CD4-positive, alpha-beta T cell (primary cell): ENCODE measurements at places on chromosomes 2 and 18.

DNA sequence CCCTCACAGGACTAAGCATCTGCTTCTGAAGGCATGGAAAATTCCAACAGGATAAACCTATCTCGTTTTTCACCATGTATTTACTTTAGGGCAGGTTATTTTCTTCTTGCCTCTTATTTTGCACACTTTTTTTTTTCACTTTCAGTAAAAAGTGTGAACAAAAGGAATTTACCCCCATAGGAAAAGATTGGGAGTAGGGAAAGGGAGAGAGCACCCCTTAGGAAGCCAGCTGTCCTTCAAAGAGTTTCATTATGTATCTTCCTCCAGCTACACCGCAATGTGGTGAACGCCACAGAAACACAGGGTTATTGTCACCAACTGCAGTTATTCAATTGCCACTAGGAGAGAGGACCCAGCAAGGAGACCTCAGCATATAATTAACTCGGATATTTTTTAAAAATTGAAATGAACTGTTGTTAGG, 286.2 kb upstream of the VRK2 start:
- no peak for DNase-seq

DNA sequence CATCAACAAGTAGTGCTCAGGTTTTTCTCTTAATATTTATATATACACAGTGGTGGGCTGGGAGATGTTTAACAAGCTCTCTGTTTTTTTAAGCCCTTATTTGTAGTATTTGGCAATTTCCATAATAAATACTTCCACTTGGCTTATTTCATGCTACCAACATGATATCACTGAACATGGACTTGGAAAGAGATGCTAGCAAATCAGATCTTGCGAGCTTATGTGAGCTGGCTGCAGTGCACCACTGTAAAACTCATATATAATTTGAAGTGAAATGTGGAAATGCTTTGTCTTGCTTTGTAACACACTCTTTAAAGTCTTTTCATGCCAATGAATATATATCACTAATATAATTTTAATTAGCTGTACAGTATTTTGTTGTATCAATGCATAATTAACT, 155.7 kb downstream of the ALK start:
- DNase-seq = no peak

GRCh38 chr2:212421556-212422334, 116.9 kb downstream of the ERBB4 start:
- no peak for DNase-seq

DNA sequence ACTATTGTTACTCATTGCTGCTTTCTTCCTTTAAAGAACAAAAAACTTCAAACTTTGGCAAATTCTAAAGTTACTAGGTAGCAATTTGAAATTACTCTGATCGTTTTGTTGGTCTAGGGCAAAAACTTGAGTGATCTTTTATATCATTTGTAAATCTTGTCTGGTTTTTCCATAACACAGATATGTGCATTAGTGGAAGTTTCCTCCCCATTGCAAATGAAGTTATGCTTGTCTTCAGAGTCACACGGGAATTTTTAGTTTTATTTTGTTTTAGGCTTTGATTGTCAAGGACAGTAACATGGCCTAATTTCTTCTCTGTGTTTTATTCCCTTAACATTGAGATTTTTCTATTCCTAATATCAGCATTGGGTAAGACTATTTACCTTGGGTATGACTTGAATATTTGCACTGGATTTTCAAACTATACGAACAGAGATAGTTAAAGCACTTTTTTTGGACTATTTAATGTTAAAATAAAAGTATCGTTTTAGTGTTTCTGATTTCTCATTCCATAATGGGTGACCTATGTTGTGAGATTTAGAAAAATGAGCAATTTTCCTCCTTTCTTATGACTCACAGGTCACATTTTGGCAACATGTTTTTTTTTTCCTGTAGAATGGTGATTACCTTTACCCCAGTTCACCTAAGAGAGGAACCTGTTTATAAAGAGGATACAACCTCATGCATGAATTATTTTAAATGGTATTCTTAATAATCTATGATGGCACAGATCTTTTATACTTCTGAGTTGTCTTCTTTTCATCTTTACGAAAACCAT, 65.0 kb downstream of the BABAM2 start:
- no peak for DNase-seq

DNA sequence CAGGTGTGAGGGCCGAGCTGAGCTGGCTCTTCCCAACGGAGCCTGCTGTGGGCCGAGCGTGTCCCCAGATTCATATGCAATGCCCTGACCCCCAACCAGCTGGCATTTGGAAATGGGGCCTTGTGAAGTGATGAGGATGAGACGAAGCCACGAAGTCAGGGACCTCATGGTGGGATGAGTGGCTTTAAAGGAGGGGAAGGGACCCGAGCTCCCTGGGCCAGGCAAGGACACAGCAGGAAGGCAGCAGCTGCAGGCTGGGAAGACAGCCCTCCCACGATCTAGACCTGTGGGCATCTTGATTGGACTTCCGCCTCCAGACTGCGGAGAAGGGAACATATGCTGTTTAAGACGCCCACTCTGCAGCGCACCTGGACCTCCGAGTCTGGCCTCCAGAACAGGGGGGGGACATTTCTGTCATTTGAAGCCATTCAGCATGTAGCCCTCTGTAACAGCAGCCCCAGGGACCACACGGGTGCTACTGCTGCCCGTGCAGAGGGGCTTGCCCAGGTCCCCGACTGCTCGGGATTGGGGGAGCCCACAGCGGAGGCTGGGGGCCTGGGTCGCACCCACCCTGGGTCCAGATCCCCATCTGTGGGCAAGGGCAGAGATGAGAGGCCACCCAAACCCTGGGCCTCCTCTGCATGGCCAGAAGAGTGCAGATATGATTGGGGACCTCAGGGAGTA, 27.2 kb downstream of the KIF1A start:
- DNase-seq = no peak

DNA sequence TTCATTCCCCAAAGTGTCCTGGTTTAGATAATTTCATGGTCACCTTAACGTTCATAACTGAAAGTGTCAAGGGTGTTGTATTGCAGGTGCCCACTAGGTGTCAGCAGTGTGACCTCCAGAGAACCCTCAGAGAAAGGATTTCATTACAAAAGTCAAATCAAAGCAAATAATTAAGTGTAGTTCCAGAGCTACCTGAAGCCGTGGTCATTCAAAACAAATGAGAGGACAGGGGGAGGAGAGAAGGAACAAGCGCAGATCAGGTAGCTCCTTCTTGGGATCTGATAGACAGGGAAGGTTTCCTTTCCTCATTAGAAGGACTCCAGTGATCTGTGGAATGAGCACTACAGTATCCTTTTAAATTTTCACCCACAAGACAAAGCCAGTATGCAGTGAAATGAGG, at the start of gene SLC9A4:
Gene SLC9A4, plus strand, starts transcription at position 207 of the 400 bp plus-strand sequence. CDS start 534 bp downstream, outside the sequence.
- DNase-seq = peak; percentile 29

GRCh38 chr2:239462191-239462515, 61.3 kb upstream of the HDAC4 start:
- DNase-seq = no peak

GRCh38 chr18:67425672-67426071, 90.8 kb downstream of the DSEL start:
- DNase-seq = no peak

- no peak for DNase-seq
These were observed 128.3 kb downstream of the CYRIA start for GRCh38 chr2:16537347-16537746.

DNA sequence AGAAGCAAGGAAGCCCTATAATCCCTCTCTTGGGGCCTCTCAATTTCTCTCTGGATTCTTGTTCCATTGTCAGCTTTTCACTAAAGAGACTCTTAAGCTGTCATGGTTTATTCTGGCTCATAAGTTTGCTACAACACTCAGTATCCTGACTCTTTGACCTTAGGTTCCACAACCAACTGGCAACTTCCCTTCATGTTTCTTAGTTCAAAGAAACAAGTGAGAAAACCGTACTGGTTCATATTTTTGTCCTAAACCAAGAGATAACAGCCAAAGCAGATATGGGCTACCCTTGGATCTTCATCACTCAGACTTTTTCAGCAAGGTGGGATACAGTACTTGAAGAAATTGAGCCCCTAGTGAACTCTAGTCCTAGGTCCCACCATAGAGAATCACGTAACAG, 109.9 kb upstream of the CRIM1 start:
- DNase-seq = no peak

DNA sequence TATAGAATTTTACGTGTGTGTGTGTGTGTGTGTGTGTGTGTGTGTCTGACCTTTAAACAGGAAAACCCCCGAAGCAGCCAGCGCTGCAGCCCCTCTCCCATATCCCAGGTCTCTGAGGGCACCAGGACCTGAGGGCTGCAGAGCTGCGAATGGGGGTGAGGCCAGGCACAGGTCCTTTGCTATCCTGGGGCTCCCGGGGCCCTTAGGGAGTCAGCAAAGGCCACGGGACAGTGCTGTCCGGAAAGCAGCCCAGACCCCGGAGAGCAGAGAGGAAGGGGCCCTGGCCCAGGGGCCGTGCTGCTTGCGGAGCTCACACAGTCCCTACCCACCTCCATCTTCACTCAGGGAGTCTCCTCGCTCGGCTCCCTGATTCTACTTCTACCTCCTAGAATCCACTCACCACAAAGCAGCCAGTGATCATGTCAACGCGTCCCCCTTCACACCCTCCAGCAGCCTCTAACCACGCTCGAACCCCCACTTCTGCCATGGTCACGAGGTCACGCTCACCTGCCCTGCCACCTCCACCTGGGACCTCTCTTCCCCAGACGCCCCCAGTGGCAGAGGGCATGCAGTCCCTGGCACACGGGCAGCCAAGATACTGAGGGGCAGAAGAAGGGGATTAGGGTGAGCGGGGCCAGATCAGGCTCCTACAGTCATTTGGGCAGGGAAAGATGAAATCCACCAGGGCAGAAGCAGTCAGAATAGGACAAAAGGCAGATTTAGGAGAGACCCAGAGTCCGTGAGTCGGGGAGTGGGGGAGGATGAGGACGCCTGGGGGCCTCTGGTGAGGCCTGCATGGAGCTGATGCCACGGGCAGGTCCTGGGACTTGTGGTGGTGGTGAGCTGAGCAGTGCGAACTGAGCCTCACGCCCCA, 86.7 kb downstream of the USP40 start:
- DNase-seq = no peak

DNA sequence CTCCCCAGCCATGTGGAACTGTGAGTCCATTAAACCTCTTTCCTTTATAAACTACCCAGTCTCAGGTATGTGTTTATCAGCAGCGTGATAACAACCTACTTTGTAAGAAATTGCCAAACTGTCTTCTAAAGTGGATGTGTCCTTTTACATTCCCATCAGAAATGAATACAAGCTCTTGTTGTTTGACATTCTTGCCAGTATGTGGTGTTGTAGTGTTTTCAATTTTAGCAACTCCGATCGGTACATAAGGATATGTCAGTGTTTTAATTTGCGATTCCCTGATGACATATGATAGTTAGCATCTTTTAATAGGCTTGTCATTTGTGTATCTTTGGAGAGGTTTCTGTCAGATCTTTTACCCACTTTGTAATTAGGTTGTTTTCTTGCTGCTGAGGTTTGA, 1156.3 kb upstream of the CRIM1 start:
- DNase-seq = no peak

DNA sequence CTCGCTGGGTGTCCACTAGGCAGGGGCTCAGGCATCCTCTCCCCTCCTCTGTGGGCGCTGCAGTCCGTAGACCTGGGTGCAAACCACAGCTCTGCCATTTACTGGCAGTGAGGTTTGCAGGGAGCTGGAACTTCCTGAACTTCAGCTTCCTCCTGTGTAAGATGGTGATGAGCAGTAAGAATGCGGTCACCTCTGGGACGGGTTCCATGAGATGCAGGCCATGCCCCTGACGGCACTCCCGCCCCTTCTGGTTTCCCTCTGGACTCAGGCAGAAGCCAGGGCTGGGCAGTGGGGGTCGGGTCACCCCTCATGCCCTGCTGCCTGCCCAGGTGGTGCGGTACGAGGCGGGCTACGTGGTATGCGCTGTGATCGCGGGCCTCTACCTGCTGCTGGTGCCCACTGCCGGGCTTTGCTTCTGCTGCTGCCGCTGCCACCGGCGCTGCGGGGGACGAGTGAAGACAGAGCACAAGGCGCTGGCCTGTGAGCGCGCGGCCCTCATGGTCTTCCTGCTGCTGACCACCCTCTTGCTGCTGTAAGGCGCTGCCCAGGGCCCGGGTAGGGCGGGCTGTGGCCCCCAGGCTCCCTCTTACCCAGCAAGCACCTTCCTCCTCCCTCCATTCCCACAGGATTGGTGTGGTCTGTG, 1.5 kb downstream of the PROM2 start:
- DNase-seq = no peak

DNA sequence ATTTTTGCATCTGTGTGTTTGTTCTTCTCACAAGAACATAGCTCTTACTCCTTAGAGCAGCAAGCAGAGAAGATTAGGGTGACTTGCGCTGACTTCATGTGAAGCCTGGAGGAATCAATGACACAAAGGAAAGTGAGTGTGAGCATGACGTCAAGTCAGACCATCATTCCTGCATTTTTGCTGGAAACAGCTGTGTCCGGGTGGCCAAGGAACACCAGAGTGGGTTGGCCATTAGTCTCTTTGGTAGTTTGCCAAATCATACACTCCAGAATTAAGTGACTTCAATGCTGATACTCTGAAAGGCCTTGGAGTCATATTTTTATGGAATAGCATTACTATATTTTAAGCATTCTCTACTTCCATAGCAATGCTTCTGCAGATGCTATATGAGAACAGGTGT, 597.2 kb downstream of the DCDC2C start:
- DNase-seq = no peak

DNA sequence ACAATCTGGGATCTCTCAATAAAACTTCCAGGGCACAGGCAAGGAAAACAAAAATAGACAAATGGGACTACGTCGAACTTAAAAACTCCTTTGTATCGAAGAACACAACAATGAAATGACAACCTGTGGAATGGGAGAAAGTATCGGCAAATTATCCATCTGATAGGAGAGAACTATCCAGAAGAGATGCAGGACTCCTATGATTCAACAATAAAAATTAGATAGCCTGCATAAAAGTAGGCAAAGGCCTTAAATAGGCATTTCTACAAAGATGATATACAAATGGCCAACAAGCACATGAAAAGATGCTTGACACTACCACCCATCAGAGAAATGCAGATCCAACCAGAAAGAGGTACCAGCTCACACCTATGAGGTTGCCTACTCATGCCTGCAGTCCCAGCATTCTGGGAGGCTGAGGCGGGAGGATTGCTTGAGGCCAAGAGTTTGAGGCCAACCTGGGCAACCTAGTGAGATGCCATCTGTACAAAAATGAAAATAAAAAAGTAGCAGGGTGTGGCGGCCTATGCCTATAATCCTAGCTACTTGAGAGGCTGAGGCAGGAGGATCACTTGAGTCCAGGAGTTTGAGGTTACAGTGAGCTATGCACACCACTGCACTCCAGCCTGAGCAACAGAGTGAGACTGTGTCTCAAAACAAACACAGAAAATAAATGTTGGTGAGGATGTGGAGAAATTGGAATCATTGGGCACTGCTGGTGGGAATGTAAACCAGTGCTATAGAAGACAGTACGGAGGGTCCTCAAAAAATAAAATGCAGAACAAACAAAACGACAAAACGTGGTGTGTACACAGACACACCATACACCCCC, 21.6 kb downstream of the TWIST2 start:
- no peak for DNase-seq
